SIG-M5 (cell line): ENCODE measurements at places on chromosomes 6 and 20.

DNA sequence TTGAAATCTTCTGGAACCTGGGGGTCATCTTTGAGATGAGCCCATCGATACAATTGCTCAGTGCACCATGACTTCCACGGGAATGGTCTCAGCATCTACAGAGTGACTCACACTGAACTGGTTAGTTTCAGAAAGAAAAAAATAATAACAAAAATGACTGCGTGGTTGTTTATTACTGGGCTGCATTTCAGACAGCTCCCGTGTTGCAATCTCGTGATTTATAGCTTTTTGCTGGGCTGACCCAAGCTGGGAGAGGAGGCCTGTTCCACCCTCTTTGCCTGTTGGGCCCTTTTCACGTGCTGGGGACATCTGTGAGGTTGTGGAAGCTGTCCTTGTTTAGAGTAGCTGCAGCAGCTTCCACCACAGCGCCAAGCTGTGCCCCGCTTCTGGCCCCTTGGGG is 225.5 kb downstream of the BMP7 start:
- DNase-seq = no peak

DNA sequence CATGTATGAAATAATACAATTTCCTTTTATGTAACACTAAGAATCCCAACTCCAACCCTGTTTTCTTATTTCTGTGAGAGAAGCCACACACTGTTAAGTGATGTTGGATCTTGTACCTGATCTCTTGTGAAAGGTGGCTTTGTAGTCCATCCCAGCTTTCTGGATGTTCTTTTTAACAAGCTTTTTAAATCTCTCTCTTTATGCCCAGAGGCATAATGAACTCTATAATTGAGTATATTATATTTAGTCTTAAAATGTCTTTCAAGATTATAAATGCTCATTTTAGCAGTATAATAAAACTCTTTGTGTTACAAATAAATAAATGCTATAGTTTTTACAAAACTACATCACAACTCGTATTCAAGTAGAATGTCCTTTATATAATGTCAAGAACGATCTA is 922.1 kb downstream of the EPHA7 start:
- DNase-seq = no peak

DNA sequence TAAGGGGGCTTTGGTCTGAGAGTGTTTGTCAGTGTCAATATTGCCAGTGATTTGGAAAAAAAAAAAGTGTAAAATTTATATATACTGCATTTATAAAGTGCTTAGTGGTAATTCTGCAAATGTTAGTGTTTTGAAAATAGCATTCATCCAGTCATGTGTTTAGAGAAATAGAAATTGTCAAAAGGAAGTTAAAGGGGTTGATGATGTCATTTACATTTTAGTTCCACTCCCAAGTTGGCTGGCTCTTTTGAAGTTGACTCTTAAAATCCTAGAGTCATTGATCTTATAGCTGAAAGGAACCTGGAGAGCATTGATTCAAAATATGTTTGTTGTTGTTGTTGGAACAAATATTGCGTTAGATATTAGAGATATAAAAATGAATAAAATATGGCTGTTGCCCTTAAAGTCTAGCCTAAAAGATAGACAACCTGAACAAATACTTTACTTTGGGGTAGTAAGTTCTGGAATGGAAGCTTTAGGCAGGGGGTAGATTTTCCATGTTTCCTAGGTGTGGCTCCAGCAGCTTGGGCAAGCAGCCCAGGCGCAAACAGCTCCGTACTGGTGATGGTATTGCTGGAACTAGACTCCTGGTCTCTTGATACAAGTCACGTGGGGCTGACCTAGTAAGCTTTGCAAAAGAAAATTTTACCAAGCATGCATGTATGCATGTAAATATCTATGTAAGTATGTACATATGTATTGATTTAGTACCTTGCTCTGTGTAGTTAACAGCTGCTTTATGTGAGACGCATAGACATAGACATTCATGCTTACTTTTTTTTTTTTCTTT is 46.3 kb downstream of the HIVEP1 start:
- no peak for DNase-seq

DNA sequence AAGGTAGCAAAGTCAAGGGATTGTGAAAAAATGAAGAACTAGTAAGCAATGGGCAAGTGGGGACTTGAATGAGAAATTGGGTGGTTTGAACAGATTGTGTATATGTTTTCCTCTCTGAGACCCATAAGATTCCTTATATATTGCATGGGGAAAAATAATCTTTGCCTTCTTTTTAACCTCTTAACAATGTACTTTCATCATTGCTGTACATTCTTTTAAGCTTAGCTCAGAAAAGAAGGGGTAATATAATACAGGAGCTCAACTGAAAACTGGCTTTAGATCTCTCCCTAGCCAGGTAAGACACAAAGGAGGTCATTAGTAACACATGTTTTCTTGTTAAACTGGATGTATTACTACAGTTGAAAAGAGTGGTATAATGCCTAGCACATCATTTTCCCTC is 287.2 kb downstream of the RNF144B start:
- DNase-seq = no peak

DNA sequence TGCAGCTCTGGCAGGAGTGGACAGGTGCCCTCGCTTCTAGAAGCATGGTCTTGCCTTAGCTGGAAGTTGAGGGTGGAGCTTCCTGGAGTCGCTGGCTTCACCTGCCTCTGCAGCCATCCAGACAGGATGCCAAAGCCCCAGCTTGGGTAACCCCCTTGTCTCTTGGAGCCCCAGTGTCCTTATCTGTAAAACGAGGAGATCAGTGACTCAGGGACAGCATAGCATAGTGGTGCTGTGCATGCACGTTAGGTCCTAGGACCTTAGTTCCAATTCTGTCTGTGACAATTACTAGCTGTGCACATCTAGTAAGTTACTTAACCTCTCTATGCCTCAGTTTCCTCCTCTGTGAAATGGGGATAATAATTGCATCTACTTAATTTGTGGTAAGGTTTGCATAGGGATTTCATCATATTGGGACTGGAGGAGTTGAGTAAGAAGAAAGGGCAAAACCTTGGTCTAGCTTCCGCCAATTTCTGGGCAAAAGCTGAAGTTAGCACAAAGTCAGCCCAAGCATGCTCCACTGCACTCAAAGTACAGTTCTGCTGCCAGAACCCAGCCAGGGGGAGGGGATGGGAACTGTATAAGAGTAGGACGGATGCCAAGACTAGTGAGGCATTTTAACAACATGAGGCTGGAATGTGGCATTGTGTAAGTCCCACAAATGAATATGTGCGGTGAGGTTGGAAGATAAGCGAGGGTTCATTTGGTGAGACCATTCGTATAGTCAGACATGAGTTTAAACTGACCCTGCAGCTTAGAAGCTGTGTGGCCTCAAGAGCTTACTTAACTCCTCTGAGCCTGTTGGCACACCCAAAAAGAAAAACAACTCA is 24.5 kb downstream of the TOX2 start:
- DNase-seq = peak; percentile 67

DNA sequence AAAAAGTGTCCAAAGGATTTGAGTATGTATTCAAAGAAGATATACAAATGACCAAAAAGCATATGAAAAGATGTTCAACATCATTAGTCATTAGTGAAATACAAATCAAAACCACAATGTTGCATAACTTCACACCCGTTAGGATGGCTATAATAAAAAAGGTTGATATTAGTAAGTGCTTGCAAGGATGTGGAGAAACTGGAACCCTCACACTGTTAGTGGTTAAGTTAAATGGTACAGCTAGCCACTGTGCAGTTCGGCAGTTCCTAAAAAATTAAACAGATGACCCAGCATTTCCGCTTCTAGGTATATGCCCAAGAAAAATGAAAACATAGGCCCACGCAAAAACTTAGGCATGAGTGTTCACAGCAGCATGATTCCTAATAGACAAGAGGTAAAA is 38.6 kb downstream of the IBTK start:
- no peak for DNase-seq

DNA sequence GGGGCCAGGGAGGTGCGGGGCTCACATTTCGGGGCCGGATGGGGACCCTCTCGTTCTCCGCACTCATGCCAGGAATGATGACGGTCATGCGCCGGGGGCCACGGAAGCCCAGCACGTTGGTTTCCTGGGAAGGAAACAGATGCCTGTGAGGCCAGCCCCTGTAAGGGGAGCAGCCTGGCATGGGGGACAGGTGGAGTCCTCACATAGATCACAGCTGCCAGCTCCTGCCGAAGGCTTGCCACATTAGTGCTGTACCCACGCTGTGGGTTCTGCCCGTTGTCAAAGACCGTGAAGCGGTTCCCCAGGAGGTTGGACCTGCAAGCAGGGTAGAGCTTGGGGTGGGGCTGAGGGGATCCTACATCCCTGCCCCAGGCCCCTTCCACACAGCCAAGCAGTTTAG is 6.7 kb upstream of the TEAD3 start:
- no peak for DNase-seq

GRCh38 chr6:125983246-125983945 is 2.9 kb upstream of the TRMT11 start:
- DNase-seq = no peak

DNA sequence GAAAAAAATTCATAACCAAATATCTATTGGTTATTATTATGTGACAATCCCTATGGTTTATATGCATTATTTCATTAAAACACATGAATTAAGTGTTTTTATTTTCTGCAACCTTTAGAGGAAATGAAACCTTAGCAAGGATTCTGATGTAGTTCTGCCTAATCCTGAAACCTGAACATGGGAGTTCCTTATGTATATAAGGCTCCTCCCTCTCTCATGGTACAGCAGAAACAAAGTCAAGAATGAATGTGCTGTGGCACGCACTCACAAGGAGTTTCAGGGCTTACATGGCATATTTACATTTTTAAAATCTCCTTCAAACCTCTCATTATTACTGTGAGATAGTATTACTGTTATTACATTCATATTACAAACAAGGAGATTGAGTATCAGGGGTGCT is 426.4 kb upstream of the CITED2 start:
- no peak for DNase-seq

DNA sequence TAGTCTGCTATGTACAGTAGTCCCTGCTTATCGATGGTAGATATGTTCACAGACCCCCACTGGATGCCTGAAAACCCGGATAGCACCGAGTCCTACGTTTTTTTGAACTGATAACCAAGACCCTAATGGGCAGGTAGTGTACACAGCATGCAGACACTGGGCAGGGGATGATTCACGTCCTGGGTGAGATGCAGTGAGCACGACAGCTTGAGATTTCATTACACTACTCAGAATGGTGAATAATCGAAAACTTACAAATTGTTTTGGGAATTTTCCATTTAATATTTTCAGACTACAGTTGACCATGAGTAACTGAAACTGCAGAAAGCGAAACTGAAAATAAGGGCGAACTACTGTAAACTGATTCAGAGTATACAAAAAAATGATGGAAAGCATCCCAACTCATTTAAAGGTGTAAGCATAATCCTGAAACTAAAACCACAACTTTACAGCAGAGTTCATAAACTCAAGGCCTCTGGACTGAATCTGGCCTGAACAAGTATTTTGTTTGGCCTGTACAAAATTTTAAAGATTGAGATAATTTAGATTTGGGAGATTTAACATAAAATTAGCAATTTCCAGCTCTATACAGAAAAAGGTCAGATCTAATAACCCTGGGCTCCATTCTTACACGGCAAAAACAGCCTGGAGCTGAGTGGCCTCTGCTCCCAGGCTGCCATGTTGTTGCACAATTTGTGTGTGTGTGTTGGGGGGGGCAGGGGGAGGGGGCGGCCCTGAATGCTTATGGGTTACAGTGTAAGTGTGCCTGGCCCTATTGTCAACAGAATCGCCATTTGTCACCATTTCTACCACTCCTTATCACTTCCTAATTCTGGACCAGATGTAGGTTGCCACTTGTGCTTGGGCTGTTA is 34.9 kb downstream of the RNF24 start:
- no peak for DNase-seq

DNA sequence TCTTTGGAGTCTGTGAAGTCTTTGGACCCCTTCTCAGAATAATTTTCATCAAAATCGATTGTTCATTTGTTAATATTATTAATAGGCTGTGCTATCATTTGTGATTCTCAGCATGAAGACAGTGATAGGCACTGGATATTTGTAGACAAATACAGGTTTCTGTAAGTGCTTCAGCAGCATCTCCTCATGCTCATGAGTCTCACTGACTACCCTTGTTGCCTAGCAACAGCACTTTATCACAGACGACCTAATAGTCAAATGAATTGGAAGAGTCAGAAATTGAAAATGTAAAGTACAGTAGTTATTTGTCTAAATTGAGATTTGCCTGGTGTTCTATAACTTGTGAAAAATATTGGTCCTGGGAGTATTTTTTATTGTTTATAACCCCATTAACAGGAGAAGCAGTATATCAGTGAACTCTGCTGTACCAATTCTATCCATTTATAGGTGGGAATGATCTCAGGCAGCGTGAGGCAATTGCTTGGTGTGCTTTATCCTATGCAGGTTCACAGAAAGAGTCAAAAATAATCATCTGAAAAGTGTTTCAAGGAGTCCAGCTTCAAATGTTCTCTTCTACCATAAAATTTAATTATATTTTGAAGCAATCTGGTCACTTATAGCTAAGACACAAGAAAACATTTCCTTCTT is 684.6 kb downstream of the RFPL4B start:
- no peak for DNase-seq

GRCh38 chr6:107786709-107787588 is 37.2 kb downstream of the SCML4 start:
- no peak for DNase-seq

DNA sequence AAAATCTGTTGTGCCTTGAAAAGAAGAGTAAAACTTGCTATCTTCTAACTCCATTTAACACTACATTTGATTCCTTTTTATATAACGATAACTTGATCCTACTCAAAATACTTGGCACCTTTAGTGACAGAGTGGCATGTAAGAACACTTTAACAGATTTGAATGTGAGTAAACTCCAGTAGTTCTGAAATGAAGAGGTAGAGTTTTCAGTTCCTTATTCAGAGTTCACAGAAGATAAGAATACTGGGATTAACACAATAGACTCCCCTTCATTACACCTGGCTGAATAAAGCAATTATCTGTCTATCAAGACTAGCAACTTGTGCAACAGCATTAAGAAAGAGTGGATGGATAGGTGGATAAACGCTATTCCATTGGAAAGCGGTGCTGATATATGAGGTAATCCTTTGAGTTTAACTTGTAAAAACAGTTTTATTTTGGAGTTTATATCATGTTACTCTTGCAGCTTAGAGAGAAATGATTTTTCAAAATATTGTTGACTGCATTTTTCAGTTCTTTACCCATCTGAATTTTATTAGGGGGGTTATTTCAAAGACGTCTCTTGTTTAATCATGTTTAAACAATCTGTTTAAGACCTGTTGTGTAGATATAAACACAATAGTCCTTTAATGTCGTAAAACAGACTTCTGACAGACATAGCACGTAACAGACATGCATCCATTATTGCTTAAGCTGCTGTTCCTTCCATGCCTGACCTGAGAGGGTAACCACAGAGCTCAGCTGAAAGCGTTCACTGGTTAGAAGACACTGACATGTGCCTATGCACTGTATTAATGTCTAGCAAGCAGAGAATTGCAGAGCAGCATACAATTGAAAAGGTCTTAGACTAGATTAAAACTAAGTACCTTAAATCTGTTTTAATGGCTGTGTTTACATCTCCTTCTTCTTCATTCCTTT is 102.4 kb upstream of the SUPT3H start:
- DNase-seq = no peak

GRCh38 chr20:37669773-37670236 is 24.0 kb upstream of the CTNNBL1 start:
- no peak for DNase-seq
